Hematopoietic multipotent progenitor cell (in vitro differentiated cells): ENCODE measurements at places on chromosomes 7 and 10. TPM values are rescaled to one million over a fixed set of nuclear protein-coding genes. Genes with fewer than 3 reads are reported as not detected.

LRGUK gene
- total RNA-seq, result 0.54 TPM

DNA sequence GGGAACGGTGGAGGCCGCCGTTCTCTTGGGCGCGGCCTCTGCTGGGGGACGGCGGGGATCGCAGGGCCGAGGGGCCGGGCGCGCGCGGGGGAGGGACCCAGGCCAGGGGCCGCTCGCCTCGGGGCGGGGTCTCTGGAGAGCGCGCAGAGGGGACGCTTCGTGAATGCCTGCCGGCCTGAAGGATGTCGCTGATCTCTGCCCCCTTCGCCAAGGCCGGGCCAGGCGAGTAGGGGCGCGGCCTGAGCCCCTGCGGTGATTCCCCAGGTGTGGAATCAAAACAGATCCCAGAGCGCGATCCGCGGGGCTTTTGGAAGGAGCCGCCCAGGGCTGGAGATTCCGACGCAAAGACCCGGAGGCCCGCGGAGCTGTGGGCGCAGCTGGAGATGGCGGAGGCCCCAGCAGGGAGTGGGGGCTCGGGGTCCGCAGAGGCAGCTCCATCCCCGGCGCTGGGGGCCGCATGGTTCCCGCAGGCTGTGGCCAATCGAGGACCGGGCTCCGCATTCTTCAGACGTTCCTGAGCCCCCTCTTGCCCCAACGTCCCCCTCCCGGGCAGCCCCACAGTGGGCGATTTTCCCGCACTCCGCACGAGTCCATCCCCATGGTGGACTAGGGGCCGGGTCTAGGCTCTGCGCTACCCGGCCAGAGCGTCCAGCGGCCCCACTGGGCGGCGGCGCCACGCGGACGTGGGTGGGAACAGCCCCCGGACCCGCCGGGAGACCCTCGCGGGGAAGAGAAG, 166.0 kb downstream of the ACTR3B start:
- DNase-seq, result no peak

ENTPD1 gene
- 0.27 TPM for total RNA-seq

DNA sequence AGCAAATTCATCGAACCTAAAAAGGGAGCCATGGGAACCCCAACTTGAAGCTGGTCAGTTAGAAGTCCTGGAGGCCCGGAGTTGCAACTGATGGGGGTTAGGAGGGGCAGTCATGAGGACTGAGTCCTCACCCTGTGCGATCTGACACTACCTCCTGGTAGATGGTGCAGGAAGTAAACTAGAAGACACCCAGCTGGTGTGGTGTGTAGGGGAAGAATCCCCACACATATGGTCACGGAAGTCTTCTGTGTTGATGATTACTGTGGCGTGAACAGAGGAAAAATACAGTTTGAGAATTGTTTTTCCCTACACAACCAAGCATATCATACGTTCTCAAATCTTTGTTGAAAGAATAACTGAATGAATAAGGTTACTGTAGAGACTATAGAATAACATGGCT, 164.6 kb upstream of the KCTD7 start:
- no peak for DNase-seq

PROSER2 gene
- total RNA-seq, result 16.2 TPM

DNA sequence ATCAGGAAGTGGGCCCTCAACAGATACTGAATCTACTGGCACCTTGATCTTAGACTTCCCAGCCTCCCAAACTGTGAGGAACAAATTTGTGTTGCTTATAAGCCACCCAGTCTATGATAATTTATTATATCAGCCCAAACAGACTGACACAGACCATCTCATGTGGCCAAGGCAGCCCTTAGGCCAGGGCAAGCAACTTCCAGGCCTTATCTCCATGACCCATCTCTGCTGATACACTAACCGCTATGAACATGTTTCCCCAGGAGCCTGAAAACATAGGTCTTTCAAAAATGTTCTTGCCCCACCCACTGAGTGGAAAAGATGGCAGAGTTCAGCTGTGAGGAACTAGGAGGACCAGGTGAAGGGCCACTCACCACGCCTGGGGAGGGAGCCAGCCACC, 3.2 kb upstream of the BLOC1S2 start:
- DNase-seq, result no peak

ZNF511 gene
- total RNA-seq, result 19.4 TPM

DNA sequence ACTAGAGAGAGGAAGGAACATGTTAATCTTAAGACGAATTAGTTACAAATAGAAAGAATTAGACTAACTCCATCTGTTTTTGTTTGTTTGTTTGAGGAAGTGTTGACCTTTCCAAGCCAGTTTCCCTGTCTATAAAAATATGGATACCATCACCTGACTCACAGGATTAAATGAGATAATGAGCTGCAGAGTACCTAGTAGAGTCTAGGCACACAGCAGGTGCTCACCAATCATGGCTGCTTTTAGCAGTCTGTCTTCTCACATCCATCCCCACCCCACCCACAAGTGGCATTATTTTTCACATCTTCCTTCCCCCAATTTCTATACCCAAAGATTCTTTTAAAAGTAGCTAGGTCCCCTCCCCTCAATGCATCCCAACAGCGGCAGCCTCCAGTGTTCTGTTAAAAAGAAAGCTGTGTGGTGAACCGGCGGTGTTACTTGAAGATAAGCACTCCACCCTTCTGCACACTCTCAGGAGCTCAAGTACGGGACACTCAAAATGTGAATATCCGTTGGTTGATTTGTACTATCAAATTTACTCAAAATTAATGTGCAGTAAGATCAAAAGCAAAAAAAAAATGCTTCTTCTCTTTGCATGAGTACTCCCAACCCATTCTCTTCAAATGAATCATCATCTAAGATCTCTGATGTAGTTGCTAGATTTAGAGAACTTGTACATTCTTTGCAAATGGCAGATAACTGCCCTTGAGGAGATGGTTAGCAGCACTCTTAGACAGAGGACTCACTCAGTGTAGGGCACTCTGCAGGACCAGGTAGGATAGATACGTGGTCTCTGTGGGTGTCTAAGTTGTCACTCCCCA, 145.4 kb upstream of the ASAH2 start:
- DNase-seq, result no peak

GRCh38 chr10:1115607-1115955, 59.4 kb downstream of the WDR37 start:
- no peak for DNase-seq
